MV-4-11 (cell line): ENCODE measurements at places on chromosomes 6 and 20.
A peak's percentile ranks its signal among the peaks of the same experiment; 100 is the strongest.

GRCh38 chr20:23613676-23614075, 8.0 kb upstream of the CST9 start:
- DNase-seq, result no peak

GRCh38 chr6:33217246-33217645, 8.9 kb downstream of the RING1 start:
- no peak for DNase-seq

DNA sequence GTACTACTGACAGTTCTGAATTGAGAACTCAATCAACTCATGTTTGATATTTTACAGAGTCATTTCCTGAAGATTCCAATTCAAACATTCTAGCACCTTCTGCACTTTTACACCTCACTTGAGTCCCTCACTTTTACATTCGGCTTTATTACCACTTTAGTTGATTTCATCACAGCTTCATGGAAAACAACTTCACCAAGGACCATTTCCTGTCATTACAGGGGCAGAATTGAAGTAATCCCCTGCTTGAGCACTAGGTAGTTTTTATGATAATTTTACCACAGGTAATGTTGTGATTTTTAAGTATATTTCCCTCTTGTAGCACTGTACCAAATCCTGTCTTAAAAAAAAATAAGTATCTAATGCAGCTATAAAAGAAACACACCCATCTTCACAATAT, 312.9 kb downstream of the BTBD9 start:
- DNase-seq, result no peak

- no peak for DNase-seq
Measured at GRCh38 chr6:15953152-15953880, 175.6 kb upstream of the MYLIP start.

GRCh38 chr6:46715141-46715540, 20.0 kb downstream of the PLA2G7 start:
- DNase-seq, result peak; percentile 49

- no peak for DNase-seq
Measured at GRCh38 chr6:49541210-49541724, 9.2 kb upstream of the C6orf141 start.

DNA sequence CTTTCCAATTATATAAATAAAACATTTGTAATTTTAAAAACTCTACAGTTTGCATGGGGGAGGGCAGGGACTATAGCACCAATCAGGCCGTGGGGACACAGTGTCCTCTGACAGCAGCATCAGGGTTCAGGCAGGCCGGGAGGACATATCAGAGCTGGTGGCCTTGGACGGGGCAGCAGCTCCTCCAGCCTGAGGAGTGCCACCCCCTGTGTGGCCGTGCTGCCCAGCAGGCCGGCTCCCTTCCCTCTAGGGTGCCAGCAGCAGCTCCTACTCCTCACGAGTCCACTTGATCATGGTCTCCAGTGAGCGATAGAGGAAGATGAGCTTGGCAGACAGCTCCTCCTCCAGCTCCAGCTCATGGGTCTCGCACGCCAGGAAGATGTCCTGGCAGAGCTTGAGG, 144.0 kb upstream of the PHACTR3 start:
- no peak for DNase-seq

- no peak for DNase-seq
Measured at GRCh38 chr20:14716351-14716801, 379.0 kb upstream of the FLRT3 start.

GRCh38 chr20:56781108-56781739, 152.1 kb downstream of the TFAP2C start:
- DNase-seq, result peak; percentile 47
